ENCODE measurements at places on chromosomes 5 and 9.
A peak's percentile ranks its signal among the peaks of the same experiment; 100 is the strongest.

- no peak for DNase-seq
Observed at GRCh38 chr5:78367318-78367991, 7.0 kb downstream of the SCAMP1 start.

- DNase-seq: no peak
Observed at GRCh38 chr9:97980479-97980803, 2.7 kb upstream of the ANP32B start.

DNA sequence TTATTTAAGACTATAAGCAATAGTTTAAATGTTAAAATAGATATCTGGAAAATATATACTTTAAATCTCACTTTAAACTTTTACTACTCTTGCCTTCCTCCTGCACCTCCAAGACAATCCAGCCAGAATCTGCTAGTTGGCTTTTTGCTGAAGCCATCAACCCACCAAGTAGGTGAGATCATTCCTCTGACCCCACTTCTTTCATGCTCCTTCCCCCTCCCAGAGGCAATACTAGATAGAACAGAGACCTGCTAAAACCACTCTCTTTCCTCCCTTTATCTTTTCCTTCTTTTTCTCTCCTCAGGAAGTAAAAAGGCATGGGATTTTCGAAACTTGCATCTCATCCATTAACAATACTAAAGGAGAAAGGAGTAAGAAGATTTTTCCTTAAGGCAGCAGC lies 30.1 kb upstream of the CAMK4 start:
- DNase-seq: no peak

GRCh38 chr5:55072666-55073065 lies 29.8 kb upstream of the GZMA start:
- DNase-seq: no peak

DNA sequence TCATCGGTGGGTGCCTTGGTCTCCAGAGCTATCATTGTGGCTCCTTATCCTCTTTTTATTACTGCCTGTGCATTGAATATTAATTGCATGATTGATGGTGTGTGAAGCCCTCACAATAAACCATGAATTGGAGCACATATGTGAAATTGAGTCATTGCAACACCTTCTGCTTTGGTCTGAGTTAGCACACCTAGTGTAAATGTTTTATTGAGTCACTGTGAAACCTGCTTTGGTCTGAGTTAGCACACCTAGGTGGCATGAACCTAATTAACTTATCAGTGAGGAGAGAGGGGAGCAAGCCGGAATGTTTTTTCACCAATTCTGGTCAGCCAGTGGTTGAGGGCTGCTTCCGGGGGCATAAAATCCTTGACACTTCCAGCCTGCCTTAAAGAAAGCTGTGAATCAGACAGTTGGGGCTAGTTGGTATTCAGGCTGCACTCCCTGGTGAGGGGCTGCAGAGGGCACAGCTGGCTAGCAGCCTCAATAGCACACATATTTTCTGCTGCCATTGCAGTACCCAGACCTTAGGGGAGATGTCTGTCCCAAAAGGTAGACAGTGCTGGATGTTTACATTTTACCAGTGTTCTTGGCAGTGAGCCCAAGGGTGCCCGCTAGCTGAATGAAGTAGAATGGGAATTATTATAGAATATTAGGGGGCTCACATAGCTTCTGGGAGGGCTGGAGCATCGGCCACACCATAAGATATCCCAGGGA lies 76.5 kb upstream of the GOLM1 start:
- no peak for DNase-seq

DNA sequence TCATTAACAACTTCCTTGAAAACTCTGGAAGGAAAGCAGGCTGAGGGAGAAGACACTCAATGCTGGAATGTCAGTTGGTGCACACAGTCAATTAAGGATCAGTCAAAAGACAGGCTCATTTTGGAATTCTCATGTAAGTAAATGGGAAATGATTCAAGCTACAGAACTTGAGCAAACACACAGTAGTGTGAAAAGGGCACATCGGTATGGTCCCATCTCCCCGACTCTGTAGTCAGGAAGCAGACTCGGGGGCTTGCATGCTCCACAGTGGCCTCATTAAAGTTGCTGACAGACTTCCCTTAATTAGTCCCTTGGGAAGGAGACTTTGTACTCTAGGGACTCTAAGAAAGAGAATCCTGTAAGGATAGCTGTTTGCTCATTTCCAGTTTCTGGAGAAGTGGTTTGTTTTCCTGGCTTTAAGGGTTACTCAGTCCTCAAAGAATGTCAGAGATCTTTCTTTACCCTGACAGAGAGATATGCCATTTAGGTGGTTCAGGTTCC lies 339.2 kb downstream of the ADAMTS6 start:
- DNase-seq: peak; percentile 27

- no peak for DNase-seq
Observed at GRCh38 chr5:16809395-16810207, 126.5 kb downstream of the MYO10 start.

GRCh38 chr5:57601996-57602395 lies 119.4 kb upstream of the ACTBL2 start:
- no peak for DNase-seq

- DNase-seq: no peak
Observed at GRCh38 chr5:133863857-133864585, 104.4 kb downstream of the C5orf15 start.

- no peak for DNase-seq
Observed at GRCh38 chr5:17434982-17435381, 63.0 kb upstream of the TAF11L2 start.

GRCh38 chr5:81019748-81020147 lies 59.6 kb downstream of the RASGRF2 start:
- no peak for DNase-seq

DNA sequence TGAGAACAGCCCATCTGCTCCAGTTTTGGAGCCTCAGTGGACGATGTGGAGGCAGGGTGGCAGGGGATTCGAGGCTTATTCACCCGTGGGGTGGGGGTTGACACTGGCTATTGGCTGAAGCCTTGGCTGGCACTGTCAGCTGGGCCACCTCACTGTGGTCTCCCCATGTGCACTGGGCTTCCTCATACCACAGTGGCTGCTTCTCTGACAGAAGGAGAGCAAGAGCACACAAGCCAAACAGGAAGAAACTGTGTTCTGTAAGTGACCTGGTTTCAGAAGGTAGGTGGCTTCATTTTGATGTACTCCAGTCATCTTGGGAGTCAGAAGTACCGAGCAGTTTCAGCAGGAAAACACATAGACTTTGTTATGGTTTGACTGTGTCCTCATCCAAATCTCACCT lies 24.7 kb upstream of the CTNND2 start:
- DNase-seq: no peak

- peak; percentile 73 for DNase-seq
Observed at GRCh38 chr5:73201547-73202513, 28.8 kb downstream of the TMEM174 start.

GRCh38 chr9:95552255-95552654 lies 35.5 kb upstream of the PTCH1 start:
- DNase-seq: no peak

DNA sequence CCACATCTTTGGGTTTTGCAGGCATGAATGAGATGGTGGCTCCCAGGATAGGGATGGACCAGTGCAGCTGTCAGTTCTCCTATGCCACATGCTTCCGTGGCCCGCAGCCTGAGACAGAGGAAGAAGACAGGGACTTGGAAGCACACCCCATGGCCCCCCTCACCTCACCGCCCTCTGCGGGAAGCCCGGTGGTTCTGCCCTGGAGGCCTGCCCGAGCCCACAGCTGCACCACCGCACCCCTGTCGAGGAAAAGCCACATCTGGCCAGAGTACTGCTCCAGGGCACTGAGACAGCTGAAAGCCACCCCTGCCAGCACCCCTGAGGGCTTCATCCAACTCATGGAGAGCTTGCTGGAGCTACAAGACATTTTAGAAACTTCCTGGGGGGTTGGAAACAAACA lies 7.6 kb upstream of the TRMT10B start:
- DNase-seq: no peak

- peak; percentile 62 for DNase-seq
Observed at GRCh38 chr9:131762356-131762932, 22.6 kb upstream of the RAPGEF1 start.

- no peak for DNase-seq
Observed at GRCh38 chr9:14746626-14747025, 24.1 kb upstream of the CER1 start.

GRCh38 chr9:114674798-114675540 lies 7.0 kb downstream of the TEX48 start:
- no peak for DNase-seq

- DNase-seq: peak; percentile 7
Observed at GRCh38 chr5:45399041-45399440, 297.1 kb downstream of the HCN1 start.

DNA sequence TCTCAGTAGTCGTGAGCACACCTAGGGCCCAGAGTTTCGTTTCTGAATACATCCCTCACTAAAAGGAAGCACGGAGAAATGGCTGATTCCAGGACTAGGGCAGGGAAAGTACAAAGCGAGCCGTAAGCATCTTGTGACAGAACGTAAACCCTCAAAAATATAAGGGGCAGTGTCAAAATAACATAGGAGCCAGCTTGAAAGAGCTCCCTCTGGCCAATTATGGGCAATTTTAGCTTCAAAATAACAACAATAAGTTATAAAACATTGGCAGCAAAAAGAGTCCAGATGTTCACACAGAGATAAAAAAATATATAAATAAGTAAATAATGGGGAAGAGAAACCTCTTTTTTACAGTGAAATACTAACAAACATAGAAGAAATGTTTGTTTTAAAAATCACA lies 18.5 kb upstream of the GLIS3 start:
- no peak for DNase-seq

DNA sequence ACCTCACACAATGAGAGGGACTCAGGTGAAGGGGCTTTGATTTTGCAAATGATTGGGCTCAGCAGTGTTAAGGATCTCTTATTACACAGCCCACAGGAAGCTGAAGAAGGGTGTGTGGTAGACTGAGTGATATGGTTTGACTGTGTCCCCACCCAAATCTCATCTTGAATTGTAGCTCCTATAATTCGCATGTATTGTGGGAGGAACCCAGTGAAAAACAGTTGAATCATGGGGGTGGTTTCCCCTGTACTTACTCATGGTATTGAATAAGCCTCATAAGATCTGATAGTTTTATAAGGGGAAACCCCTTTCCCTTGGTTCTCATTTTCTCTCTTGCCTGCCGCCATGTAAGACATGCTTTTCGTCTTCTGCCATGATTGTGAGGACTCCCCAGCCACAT lies 132.5 kb upstream of the FBXL7 start:
- no peak for DNase-seq

- no peak for DNase-seq
Observed at GRCh38 chr9:34741628-34742027, 31.7 kb upstream of the CCL21 start.

GRCh38 chr5:15487228-15487627 lies 12.8 kb upstream of the FBXL7 start:
- DNase-seq: no peak

DNA sequence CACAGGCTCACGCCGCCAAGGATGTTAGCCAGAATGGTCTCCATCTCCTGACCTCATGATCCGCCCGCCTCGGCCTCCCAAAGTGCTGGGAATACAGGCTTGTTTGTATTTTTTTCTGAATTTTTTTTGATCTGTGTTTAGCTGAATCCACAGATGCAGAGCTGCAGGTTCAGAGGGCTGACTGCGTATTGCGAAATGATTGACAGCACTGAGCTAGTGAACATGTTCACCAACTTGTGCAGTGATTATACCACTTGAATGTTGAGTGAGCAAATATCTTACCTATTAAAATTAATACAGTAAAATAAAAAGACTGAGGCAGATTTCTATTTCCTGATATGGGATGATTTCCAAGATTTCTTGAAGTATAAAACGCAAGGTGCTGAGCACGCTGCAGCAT lies 123.1 kb upstream of the PHYKPL start:
- DNase-seq: no peak

- no peak for DNase-seq
Observed at GRCh38 chr9:13480693-13481092, 201.2 kb upstream of the MPDZ start.

GRCh38 chr5:115509547-115509946 lies 35.0 kb downstream of the FEM1C start:
- DNase-seq: no peak

DNA sequence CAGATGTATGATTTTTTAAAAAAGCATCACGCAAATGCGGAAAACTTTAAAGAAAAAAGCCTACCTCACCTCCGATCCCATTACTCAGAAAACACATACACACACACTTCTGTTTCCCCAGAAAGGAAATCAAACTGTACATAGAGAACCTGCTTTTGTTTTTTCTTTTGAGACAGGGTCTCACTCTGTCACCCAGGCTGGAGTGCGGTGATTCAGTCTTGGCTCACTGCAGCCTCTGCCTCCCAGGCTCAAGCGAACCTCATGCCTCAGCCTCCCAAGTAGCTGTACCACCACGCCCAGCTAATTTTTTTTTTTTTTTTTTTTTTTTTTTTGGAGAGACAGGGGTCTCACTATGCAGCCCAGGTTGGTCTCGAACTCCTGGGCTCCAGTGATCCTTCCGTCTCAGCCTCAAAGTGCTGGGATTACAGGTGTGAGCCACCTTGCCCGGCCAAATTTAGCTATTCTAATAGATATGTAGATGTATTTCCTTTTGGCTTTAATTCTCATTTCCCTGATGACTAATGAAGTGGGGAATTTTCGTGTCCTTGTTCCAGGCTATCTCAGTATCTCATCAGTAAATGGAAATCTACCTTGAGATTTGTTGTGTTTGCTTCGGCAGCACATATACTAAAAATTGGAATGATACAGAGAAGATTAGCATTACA lies 25.7 kb upstream of the EEIG1 start:
- no peak for DNase-seq

GRCh38 chr9:14030375-14031059 lies 283.4 kb downstream of the NFIB start:
- peak; percentile 37 for DNase-seq

- DNase-seq: no peak
Observed at GRCh38 chr5:79030663-79031484, 38.6 kb downstream of the DMGDH start.

DNA sequence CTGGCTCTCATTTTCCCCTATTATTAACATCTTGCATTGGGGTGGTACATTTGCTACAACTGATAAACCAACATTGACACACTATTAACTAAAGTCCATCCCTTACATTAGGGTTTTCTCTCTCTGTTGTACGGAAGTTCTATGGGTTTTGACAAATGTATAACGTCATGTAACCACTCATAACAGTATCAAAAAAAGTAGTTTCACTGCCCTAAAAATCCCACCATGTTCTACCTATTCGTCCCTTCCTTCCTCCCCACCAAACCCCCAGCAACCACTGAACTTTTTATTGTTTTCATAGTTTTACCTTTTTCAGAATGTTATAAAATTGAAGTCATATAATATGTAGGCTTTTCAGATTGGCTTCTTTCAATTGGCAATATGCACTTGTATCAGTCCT lies 40.1 kb downstream of the MLLT3 start:
- no peak for DNase-seq

DNA sequence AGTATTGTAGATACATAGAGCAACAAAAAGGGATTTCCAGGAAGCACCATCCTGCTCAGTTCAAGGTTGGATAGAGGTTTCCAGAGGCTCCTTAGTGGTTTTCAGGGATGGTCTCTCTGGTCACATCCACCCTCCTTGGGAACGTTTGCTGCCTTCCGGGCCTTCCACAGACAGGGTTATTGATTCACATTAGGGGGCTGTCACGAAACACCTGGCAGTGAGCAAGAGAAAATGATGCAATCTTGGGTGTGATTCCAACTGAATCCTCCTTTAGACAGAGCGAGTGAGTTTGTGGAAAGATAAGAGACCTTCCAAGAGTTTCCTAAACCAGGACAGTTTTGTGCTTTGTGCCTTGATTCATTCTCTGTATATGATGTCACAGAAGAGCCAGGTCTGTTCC lies 43.8 kb upstream of the CTSL start:
- no peak for DNase-seq

- DNase-seq: no peak
Observed at GRCh38 chr9:121268598-121268850, 562 bp downstream of the GSN start.
